ENCODE measurements at places on chromosomes 11 and 22. TPM values are rescaled to one million over a fixed set of nuclear protein-coding genes. Genes with fewer than 3 reads are reported as not detected.

GRCh38 chr11:78514922-78515502 lies 59.7 kb downstream of the NARS2 start:
- DNase-seq: no peak

DNA sequence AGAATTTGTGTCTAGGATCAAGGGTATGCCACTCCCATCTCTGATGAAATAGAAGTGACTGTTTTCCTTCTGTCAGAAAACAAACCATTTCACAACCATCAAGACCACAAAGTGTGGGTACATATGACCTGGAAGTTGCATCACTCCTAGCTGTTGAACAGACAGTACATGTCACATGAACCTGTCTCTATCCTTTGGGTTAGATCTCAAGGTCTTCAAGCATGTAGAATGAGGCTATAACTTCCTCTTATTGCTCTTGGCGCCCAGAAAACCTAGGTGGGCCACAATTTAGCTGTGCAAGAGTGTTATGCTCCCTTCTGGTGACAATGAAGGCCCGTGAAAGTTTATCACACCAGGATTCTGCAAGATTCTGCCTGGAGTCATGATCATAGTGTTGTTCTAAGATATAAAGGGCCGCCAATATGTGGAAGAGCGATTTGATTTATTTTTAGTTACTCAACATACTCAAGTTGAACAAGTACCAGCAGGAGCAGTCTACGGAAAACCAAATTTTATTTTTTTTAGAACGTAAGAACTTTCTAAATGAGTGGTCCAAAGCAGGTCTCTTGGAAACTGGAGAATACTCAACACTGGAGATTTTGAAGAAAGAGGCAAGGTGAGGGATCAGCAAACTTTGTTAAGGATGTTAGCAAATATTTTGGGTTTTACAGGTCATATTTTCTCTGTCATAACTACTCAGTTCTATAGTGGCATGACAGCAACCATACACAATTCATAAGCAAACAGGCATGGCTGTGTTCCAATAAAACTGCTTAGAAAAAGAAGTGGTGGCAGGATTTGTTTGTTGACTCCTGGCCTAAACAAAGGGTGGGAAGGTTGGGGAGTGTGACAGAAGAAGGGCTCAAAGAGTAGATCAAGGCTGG lies 101.8 kb downstream of the USP35 start:
- DNase-seq: peak; percentile 8

GRCh38 chr11:131179836-131180235 lies 190.6 kb upstream of the NTM start:
- DNase-seq: no peak

DNA sequence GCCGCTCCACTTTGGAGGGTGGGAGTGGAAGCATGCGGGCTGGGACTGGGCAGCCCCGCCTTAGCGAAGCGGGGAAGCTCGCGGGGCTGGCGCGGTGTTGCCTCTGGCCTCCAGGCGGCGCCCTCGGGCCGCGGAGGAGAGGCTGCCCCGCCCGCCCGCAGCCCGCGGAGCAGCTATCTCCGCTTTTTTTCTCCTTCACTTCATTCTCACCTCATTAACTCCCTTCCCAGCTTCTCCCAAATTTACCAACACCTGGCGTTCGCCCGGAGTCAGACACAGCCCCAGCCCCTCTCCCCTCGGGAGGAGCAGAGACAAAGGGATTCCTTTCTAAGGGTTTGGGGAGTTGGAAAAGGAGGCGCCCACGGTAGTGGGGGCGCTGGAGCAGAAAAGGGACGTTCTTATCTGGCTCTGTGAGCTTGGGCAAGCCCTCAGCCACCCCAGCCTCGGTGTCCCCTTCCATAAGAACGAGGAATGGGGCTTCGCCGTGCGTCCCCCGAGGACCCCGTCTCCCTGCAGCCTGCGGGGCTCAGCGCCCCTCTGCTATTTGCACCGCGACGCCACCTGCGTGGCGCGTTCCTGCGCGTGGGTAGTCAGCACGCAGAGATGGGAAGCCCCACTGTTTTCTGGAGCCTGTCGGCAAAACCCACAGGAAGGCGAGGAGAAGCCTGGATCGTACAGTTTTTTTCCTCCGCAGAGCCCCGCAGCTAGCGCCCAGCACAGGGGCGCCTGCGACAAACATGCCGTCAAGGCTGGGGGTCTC lies 1.5 kb upstream of the WNT11 start:
- DNase-seq: peak; percentile 61

The MMP3 gene
- total RNA-seq: 8.6 TPM

The COA4 gene
- 133 TPM for total RNA-seq

The MS4A4A gene
- total RNA-seq: not detected

All from A172 (cell line).